Activated naive CD4-positive, alpha-beta T cell (primary cell): ENCODE measurements at places on chromosomes 11 and 22.

GRCh38 chr22:41828516-41828915, 4.4 kb upstream of the SREBF2 start:
- DNase-seq: no peak

- no peak for DNase-seq
Observed at GRCh38 chr11:128765571-128766549, 72.0 kb downstream of the FLI1 start.

- DNase-seq: no peak
Observed at GRCh38 chr11:99513368-99513767, 492.6 kb downstream of the CNTN5 start.

DNA sequence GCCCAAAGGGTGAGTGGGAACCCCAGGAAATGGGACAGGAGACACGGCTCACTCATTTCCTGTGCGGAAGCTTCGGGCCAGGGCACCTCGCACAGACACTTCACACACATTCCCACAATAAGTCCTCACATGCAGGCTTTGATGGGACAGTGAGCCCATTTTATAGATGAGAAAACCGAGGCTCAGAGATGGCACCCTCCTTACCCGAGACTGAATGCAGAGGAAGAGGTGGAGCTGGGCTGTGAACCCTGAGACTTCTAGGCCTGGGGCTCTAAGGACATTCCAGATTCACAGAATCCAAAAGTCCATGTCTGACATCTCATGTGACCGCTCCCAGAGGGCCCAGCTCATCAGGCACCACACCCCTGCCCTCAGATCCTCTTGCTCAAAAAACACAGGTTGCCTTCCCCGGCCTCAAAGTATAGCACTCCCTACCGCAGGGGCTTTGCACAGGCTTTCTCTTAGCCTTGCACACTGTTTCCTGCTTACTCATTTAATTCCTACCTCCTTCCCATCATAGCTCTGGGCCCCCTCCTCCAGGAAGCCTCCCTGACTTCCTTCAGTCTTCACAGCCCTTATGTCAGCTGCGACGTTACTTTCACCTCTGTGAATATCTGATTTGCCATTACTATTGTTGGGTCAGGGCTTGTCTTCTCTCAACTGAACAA, 57.1 kb upstream of the TCF20 start:
- no peak for DNase-seq

- DNase-seq: no peak
Observed at GRCh38 chr22:17851759-17852158, 77.5 kb upstream of the BID start.

DNA sequence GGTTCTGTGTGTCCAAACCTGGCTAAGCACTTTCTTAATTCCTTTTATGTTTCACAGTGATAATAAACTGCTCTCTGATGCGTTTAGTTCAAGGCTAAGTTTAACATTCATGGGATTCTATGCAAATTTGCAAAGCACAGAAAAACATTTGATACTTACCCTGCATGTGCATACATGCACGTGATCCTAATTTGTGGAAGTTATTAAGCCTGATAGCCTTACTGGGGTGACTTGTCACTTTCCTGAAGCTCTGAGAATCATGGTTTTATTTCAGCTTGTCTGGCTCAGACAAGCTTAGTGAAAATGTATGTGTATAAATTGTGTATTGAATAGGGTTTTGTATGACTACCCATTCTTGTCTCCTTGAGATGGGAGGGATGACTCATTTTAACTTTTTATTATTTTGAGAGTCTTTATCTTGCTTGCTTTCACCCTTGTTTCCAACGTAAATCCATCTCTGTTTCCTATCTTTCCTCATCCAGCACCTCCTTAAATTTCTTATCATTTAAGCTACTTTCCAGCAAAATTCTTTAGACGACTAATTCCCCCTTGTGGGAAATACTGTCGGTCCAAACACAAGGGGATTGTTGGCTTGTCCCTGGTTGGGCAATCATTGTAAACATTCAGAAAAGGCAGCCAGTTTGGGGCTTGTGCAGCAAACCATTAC, 167.1 kb downstream of the C11orf91 start:
- no peak for DNase-seq

- DNase-seq: no peak
Observed at GRCh38 chr11:112315861-112316739, 55.4 kb upstream of the PLET1 start.

GRCh38 chr22:19879246-19879570, 24.5 kb upstream of the GNB1L start:
- no peak for DNase-seq

GRCh38 chr11:93256623-93257022, 58.8 kb upstream of the SLC36A4 start:
- no peak for DNase-seq

DNA sequence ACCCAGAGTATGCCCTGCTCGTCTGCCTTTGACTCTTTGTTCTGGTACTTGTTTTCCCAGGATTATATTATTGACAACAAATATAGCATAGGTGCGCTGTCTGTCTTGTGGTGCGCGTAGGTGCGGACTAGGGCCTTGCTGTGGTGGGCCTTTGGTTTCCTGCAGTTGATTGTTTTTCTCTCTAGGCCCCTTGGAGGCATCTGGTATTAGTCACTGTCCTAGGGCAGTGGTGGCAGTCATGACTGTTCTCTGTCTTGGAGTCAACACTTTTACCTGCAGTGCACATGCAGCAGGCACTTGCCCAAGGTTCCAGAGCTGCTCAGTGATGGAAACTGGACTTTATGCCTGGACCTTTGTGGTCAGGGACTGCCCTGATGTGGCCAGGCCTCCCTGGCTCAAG, 18.6 kb downstream of the PPP6R2 start:
- DNase-seq: no peak

- no peak for DNase-seq
Observed at GRCh38 chr11:12771875-12772274, 97.7 kb downstream of the TEAD1 start.

DNA sequence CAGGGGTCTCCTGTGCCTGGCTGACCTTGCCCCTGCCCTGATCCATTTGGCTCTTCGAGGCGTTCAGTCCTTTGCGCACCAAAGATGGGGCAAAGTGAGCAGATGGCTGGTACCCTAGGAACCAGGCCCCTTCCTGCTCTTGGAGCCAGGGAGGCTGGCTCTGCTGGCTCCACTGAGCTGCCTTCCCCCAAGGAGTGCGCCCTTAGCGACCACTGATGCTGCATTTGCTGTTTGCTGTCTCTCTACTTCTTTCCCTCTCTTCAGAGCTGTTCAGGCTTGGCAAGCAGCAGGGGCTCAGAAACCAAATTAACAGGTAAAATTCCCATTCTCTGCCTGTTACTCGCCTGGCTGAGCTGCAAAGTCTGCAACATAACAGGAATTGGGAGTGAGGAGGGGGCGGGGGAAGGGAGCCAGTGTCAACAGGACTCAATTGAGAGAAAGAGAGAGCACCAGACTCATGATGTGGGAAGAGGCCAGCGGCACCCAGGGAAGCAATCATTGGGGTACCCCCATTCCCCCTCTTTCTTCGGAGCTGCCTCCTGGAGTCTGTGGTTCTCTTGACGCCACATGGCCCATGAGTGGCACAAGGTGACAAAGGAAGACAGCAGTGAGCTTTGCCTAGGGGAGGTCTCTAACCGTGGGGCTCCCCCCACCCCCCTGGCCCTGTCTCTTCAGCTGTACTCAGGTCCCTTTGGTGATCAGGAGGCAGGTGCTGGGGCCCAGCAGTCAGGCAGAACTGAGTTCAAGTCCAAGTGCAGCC, 102.3 kb downstream of the TP53I11 start:
- no peak for DNase-seq

DNA sequence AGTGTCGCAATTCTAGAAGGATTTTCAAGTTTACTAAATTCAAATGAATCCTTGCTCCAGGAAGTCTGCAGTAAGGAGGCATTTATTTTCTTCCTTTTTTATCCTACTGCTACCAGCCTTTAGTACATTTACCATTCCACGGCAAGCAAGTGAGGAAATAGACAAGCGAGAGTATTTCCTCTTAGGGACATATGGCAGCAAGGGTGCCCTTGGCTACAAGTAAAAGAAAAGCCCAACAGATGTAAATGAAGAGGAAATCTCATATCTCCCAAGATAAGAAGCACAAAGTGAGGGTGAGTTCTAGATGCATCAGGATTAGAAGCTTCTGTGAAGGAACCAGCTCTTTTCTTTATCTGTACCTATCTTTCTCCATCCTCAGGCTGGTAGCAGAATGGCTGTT, 37.8 kb upstream of the FZD4 start:
- no peak for DNase-seq

DNA sequence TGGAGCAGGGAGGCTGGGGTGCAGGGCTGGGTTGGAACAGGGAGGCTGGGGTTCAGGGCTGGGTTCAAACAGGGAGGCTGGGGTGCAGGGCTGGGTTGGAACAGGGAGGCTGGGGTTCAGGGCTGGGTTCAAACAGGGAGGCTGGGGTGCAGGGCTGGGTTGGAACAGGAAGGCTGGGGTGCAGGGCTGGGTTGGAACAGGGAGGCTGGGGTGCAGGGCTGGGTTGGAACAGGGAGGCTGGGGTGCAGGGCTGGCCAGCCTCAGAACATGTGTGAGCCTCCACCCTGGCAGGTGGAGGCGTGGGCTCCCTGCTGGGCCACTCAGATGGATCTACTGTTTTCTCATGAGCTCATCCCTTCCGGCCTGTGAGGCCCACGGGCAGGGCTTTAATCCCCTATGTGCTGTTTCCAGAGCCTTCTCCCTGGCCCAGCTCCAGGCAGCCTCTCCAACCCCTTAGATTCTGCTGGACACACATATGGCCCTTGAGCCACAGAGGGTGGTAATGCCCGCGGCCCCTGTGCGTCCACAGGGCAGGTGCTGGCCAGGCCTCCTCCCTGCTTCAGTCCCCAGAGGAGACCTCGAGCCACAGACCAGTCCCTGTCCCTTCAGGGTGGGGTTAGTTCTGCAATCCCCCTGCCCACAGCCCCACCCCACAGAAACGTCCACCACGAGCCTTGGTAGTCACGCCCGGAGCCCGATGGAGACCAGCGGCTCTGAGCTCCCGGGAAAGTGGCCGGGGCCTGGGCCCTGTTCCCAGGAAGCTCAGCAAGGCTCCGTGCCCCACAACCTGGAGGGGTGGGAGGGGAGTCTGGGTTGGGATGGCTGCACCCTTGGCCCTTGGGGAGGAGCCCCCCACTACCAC, 197.9 kb downstream of the BRD1 start:
- DNase-seq: no peak

DNA sequence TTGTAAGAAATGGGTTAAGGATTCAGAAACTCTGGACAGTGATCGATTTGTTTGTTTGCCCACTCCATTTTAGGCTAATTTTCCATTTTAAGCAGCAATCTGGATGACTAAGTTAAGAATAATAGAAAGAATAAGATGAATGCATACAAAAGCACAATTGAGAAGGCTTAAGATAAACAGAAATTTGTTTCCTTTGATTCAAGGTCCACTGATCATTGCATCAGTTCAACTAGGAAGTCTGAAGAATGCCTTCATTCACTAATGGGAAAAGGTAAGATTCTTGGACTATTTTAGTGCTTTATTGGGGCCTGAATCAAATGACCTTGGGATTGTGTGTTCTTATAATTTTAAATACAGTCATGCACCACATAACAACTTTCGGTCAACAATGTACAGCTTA, 140.8 kb downstream of the CADM1 start:
- no peak for DNase-seq

GRCh38 chr11:106091480-106092123, 14.1 kb downstream of the AASDHPPT start:
- DNase-seq: no peak

GRCh38 chr22:37623075-37624016, 14.7 kb downstream of the GGA1 start:
- peak; percentile 74 for DNase-seq

DNA sequence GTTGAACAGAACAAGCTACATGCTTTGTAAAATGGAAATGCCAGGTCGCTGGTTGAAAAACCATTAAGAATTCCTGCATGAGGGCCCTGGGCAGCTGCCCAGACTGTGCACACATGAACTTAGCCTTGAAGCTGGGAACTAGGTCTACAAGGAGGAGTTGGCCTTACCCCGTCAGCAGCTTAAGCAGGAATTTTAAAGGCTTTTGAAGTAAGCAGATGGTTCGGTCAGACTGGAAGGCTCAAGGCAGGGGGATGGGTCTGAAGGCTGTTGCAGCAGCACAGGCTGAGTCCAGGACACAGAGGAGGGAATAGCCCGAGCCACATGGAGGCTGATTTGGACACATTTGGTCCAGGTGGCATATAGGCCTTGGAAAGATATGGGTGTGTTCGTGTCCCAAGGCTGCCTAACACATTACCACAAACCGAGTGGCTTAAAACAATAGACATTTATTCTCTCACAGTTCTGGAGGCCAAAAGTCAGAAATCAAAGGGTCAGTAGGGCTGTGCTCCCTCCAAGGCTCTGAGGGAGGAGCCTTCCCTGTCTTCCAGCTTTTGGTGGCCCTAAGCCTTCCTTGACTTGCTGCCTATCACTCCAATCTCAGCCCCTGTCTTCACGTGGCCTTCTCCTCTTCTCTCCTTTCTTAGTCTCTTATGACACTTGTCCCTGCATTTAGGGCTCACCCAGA, 11.6 kb downstream of the LIF start:
- no peak for DNase-seq

- no peak for DNase-seq
Observed at GRCh38 chr11:72899238-72899637, 85.0 kb downstream of the ATG16L2 start.

DNA sequence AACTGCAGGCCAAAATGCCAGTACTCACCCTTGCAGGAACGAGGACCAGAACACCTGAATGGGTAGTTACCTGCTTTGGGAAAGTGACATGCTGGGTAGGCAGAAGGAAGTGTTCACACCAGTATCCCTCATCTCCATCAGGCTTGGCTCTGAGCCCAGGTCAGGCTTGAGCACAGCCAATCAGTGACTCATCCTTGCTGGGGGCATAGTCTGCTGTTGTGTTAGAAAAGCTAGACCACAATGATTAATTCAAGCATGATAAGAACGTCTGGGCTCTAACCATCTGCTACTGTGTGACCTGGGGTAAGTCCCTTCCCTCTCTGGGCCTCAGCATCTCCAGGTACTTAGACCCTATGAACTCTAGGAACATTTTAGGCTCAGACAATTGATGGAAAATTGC, 450.4 kb downstream of the MIAT start:
- no peak for DNase-seq

DNA sequence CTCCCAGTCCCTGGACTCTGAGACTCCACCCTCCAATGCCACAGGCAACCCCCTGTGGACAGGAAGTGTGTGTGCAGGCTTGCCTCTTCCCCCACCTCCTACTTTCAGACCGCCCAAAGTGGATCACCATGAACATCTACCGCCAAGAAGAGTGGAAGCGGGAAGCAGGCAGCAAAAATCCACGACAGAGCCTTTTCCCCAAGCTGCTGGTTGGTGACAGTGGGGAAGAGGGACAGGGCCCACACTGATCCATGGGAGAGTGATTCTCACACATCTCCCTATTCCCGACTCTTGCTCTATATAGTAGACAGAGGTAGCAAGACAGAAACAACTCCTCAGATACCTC, 53.4 kb upstream of the SPATA19 start:
- no peak for DNase-seq

- DNase-seq: no peak
Observed at GRCh38 chr22:49035818-49036457, 791.7 kb downstream of the BRD1 start.

- no peak for DNase-seq
Observed at GRCh38 chr11:67371189-67371910, 2.0 kb downstream of the CLCF1 start.

- DNase-seq: no peak
Observed at GRCh38 chr11:9758637-9759518, 95.0 kb downstream of the SWAP70 start.

GRCh38 chr11:71971680-71972079, 27.0 kb upstream of the IL18BP start:
- DNase-seq: no peak

- no peak for DNase-seq
Observed at GRCh38 chr22:50015451-50016307, 3.1 kb upstream of the IL17REL start.
